ENCODE measurements at places on chromosomes 5 and 9.

DNA sequence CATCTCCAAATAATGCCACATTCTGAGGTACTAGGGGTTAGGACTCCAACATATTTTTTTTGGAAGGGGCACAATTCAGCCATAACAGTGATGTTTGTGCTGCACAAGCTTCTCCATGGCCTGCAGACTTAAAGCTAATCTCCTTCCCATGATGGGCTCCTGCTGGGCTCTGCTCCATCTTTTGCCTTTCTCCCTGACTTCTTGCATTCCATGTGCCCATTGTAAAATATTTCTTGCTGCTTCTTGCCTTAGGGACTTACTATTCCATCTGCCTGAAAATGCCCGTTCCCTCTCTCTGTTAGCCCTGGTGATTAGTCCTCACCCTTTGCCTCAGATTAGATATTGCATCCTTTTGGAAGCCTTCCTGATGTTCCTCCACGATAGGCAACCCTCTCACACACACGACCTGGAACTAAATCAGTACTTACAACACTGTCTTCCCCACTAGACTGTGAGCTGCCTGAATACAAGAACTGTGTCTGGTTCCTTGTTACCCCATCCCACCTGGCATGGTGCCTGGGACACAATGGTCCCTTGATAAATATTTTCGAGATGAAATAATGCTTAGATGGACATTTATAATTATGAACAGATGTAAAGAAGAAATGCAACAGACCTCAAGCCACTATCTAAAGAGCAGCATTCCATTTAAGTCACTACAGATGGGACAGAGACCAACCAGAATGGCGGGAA lies 33.5 kb downstream of the OR1J1 start:
- no peak for DNase-seq

DNA sequence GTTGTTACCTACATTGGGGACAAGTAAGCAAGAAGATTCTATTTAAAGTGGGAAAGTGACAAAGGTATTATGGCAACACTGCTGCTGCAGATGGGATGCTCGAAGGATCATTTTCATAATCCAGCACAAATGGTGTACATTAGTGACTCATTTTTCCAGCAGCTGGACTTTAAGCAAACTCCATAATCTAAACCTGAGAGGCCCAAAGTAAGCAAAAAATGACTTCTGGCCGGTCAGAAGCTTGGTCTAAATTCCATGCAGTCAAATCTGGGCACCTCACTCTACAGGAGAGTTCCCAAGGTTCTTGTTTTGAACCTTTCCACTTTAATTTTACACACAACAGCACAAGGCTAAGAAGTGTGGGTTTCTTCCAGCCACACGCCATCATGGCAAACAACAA lies 43.6 kb upstream of the TRAF1 start:
- no peak for DNase-seq

DNA sequence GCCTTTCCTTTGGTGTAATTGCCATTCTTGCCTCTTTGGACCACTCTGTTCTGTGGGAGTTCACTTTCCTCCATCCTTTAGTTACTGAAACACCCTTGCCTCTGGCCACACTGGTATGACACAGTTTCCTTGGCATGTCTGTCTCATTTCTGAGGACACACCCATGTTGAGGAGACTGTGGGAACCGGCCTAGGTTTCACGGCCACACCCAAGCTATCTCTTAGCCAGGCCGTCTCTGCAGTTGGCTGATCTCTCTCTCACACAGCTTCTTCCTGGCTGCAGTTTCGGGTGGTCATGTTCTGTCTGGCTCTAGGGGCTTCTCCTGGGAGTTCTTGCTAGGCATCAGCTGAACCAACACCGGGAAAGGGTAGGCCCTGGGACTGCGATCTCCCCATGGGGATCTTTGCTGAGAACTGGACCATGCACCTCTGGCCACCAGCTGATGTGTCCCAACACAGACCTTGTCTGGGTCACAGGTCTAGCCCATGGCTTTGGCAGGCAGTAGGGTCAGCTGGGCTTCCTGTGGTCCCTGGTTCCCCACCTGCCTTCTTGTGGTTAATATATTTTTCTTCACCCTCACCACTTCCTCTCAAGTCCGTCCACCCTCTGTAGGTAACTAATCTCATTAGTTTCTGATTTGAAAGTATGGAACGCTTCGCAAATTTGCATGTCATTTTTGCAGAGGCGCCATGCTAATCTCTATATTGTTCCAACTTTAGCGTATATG lies 24.9 kb downstream of the ARHGEF37 start:
- DNase-seq = no peak

DNA sequence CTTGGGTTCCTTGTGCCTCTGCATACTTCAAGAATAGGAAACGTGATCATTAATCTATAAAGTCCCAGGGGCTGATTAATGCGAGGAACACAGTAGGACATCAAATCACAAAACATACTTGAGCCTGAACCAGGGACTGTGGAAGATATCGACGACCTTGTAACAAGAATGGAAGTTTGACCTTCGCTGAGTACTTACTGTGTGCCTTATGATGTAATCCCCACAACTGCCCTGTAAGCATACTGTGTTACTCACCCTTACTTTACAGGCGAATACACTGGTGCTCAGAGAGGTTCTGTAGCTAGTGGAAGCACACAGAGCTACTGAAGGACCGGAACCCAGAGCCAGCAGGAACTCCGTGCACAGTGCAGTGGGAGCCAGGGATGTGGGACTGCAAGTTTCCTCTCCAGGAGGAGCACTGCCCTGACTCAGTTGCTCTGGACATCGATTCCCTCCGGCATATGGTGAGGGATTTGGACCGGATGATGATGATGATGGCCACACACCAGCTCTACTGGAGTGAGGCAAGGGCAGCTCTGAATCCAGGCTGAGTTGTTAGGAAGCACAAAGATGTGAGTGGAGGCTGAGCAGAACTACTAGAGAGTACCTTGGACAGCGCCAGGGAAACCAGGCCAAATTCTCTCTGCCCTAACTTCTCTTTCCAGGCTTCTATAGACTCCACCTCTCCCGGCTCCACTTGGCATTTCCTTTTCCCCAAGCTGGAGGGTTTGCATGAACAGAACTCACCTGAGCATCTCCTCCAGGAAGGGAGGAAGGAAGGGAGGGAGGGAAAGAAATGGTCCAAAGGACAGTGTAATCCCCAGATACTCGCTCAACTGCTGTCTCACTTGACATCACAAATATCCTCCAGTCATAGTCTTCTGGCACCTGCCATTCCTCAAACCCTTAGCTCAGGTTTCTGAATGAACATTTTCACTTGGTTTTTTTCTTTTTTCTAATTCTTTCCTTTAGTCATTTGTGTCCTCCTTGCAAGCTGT lies 1.5 kb upstream of the GABBR2 start:
- no peak for DNase-seq

DNA sequence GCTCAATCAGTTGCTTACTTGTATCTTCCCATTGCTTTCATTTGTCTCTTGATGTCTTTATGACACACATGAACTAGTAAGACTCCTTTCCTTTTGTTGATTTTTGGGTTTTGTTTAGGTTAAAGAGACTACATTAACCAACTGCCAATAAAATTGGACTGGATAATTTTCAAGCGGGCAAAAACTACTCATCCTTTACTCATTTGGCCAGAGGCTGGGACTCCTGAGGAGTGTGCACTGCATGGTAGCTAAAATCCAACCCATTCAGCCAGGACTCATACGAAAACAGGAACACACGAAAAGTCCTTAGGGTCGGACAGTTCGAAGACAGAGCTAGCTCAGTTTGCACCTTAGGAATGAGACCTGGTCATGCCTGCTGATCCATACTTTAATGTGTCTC lies 6.0 kb downstream of the SLC46A2 start:
- no peak for DNase-seq

DNA sequence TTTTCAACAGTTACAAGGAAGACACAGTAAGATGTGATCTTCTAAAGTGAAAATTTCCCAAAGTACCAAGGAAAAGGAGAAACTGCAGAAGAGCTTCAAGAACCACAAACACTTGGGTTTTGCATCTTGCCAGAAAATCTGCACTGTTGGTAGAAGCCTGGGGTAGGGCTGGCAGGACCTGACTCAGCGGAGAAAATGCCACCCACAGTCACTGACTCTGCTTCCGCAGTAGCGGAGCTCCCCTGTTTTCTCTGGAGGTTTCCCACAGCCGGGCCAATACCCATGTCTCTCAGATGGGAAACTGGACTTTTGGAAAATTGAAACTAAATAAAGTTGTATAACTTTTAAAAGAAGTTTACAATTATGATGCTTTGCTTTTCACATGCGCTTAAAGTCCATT lies 104.2 kb downstream of the MEF2C start:
- no peak for DNase-seq

DNA sequence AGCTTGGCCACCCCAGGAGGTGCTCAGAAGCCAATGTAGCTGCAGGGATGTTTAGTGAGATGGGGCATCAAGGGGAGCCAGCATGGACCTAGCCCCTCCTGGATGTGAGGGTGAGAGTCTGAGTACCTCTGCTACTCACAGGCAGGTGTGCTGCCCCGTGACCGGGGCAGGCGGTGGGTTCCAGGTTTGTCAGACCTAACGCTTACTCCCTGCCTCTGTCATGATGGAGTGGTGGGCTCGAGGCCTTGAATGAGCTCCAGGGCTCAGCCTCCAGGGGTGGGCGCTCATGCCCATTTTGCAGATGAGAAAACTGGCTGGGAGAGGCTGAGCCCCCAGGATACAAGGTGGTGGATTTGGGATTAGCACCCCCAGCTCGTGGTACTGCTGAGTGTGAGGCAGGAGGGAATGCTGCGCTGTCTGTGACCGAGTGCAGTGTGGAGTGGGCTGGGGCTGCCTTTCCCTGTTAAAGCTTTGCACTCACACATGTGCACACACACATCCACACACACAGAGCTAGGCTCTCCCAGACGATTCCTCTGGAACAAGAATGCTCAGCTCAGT lies 1.5 kb downstream of the RXRA start:
- DNase-seq = no peak

DNA sequence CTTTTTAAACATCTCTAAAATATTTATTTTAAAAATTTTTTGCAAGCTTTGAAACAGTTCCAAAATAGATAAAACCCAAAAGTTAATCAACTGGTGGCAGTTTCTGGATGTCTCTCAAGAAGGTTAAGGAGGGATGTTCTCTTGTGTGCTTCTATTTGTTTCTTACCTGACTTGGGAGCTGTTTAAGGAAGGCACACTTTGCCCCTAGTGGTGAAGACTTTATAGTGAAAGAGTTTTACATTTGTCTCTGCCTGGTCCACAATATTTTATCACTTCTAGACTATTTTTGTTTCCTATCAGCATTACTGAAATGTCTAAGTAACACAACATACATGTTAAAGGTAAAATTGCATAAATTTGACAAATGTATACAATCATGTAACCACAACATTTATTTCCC lies 552.8 kb downstream of the SEMA5A start:
- DNase-seq = no peak

- no peak for DNase-seq
Observed at GRCh38 chr5:178271726-178272479, 39.3 kb upstream of the PHYKPL start.

- no peak for DNase-seq
Observed at GRCh38 chr9:137174722-137175293, 3.0 kb upstream of the TMEM210 start.

DNA sequence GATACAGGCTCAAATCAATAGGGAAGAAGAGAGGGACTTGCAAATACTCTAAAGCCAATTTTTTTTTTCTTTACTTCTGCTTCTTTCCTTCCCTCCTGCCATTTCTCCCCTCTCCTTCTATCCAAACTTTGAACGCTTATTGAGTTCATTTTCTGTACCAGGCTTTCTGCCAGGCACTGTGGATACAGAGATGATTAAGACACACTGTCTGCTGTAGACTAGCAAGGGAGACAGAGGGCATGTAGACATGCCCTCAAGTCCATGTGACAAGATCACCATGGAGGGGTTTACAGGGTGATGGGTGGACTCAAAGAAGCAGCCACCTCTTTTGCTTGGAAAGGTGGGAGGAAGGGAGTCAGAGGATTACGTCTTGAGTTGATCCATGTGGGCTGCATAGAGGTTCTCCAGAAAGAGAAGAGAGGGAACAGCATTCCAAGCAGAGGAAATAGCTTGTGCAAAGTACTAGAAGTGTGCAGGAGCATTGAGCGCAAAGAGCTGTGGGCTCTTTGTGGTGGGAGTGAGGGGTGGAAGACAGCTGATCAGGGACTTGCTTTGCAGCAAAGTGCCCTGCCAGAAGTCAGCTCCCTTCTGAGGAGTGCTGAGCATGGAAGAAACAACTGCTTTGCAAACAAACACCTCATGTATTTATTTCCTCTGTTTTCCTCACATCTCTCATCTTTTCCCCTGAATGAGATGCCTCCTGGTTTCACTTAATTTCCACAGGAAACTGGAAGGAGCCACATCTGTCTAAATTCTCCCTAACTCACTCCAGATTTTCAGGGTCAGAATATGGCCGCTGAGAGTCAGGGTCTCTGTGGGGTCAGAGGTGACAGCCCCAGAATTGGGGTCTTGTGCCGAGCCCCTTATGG lies 64.4 kb upstream of the COL15A1 start:
- no peak for DNase-seq

- no peak for DNase-seq
Observed at GRCh38 chr9:7055171-7055903, 297.6 kb downstream of the KDM4C start.

GRCh38 chr5:93277051-93277450 lies 304.0 kb downstream of the NR2F1-AS1 start:
- DNase-seq = no peak

DNA sequence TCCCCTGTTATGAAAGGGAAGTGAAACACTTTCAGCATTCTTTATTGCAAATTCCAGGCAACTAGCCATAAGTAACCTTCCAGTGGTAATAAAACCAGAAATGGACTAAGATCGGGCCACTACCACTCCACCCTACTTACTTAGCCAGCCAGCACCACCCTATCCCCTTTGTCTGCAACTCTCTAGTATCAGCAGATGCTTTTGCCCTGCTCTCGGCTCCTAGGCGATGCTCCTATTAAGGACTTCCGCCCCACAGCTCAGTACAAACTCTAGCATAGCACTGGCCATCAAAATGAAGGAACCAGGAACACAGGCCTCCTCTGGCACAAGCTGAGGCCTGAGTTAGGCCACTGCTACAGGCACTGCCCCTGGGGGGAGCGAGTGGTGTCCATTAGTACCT lies 81.2 kb downstream of the GLDC start:
- DNase-seq = no peak

DNA sequence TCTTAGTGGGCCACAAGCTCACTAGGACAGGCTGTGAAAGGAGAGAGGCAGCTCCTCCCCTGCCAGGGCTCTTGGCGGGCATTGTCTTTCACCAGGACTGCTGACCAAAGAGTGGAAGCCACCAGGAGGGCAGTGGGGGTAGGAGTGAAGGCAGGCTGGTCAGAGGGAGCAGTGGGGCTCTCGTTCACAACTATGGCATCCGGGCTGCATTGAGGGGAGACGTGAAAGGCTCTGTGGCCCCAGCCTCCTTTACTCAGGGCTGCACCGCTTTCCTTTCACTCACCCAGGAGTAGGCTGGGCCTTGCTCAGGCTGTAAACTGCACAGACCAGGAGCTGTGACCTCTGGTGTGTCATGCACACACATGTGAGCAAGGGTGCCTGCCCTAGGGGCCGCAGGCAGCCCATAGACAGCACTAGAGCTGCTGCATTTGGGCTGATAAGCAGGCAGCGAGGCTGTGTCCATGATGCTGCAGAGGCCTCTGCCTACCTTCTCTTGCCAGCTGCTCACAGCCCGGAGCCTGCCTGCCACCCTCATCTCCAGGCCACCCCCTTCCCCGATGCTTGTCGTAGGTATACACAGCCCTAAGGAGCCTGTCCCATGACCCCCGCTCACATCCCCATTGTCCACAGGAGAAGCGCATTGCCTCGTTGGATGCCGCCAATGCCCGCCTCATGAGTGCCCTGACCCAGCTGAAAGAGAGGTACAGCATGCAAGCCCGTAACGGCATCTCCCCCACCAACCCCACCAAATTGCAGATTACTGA lies 130.4 kb downstream of the DAB2IP start:
- no peak for DNase-seq

- DNase-seq = no peak
Observed at GRCh38 chr5:57749396-57749795, 266.8 kb upstream of the ACTBL2 start.

- no peak for DNase-seq
Observed at GRCh38 chr5:8949908-8950307, 596.0 kb downstream of the SEMA5A start.
